ENCODE measurements at places on chromosomes 12 and 14. TPM values are rescaled to one million over a fixed set of nuclear protein-coding genes. Genes with fewer than 3 reads are reported as not detected.

FAM90A1 gene
- not detected for total RNA-seq

PPHLN1 gene
- total RNA-seq: 104 TPM

KLRC2 gene
- total RNA-seq: 0.31 TPM

B4GALNT1 gene
- total RNA-seq: 103 TPM

GOLGA5 gene
- 31.0 TPM for total RNA-seq

TBC1D30 gene
- 80.4 TPM for total RNA-seq

DHH gene
- total RNA-seq: 0.31 TPM

LYZ gene
- total RNA-seq: 2.2 TPM

DPY19L2 gene
- total RNA-seq: 49.8 TPM

POC1B gene
- total RNA-seq: 54.8 TPM

FITM1 gene
- 0.94 TPM for total RNA-seq

CLSTN3 gene
- 79.2 TPM for total RNA-seq

MARCHF9 gene
- 18.8 TPM for total RNA-seq

DACT1 gene
- 269 TPM for total RNA-seq

UNC79 gene
- 94.2 TPM for total RNA-seq

WDHD1 gene
- 11.9 TPM for total RNA-seq

A2M gene
- 48.8 TPM for total RNA-seq

GALNT9 gene
- 7.2 TPM for total RNA-seq

CPNE8 gene
- total RNA-seq: 9.7 TPM

TSPAN9 gene
- 11.0 TPM for total RNA-seq

LRRC74A gene
- total RNA-seq: not detected

B3GNT4 gene
- total RNA-seq: 18.2 TPM

ASIC1 gene
- 37.6 TPM for total RNA-seq

PLEKHH1 gene
- total RNA-seq: 37.2 TPM

IGF1 gene
- 4.4 TPM for total RNA-seq

E2F7 gene
- total RNA-seq: 5.0 TPM

ITGB7 gene
- total RNA-seq: not detected

TMEM233 gene
- total RNA-seq: not detected

LTBR gene
- 1.6 TPM for total RNA-seq

PMCH gene
- not detected for total RNA-seq

BDKRB1 gene
- not detected for total RNA-seq

NPAS3 gene
- total RNA-seq: 42.9 TPM

KCNMB4 gene
- total RNA-seq: 55.1 TPM

Data from parietal lobe (tissue), 2 donors.